Posterior vena cava (tissue), 2 donors: ENCODE measurements at places on chromosomes 1 and 21.
A peak's percentile ranks its signal among the peaks of the same experiment; 100 is the strongest.

DNA sequence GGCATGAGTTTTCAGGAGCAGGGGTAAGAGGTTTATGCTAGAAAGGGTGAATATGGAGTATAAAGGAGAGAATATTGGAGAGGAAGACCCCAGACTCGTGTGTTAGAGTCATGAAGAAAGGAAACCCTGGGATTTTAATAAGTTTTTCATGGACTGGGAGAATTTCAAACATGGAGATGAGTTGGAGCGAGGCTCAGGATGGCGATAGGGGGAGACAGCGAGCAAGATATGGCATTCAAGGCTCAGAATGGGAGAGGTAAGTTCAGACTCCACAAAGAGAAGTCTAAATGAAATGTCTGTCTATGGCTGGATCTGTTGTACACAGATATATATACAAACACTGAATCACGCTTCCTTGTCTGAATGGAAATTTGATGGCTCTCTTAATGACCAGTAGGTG, 92.5 kb downstream of the LRRC40 start:
- no peak for DNase-seq

GRCh38 chr21:37528150-37528937, 161.8 kb downstream of the DYRK1A start:
- no peak for DNase-seq

GRCh38 chr1:25031601-25031965, 101.5 kb upstream of the RUNX3 start:
- DNase-seq: no peak

GRCh38 chr1:226568077-226568831, 19.7 kb downstream of the STUM start:
- DNase-seq: peak; percentile 81

GRCh38 chr21:34274001-34274400, 89.8 kb upstream of the KCNE2 start:
- DNase-seq: no peak

DNA sequence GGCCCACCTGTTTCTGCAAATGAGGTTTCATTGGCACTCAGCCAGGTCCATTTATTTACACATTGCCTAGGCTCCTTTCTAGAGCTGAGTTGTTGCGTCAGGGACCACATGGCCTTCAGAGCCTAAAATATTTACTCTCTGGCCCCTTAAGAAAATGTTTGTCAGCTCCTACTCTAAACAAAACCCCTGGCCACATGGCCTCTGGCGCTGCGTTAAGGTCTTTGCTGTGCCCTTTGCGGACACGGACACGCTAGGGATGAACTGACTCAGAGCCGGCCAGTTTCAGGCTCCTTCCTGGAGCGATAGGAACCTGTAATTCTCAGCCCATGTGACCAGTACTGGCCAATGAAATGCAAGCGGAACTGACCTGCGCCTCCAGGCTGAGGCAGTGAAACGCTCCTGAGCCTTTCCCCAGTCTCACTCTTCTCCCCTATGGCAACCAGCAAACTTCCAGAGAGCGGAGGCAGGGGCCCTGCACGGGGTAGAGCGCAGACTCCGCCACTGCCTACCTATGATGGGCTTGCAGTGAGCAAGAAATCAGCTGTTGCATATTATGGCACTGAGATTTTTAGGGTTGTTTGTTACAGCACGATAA, 160.3 kb downstream of the ETS2 start:
- peak; percentile 41 for DNase-seq

GRCh38 chr1:28190337-28190979, 14.0 kb upstream of the PTAFR start:
- no peak for DNase-seq

DNA sequence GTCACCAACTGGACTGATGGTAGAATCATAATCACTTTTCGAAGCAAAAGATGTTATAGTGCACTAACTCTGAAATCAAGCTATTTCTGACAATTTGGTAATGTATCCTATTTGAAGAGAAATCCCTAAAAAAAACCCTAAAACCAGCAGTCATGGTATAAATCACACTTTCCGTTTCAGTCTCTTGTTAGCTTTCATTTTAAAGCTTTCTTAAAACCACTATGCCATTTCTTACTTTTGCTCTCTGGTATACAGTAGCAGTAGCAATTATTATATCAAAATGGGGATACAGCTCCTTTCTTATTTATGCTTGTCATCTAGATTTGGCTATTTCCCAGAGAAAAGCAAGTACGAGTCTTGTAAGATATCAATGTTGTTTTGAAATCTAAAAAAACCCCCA, 323.3 kb downstream of the KCTD3 start:
- no peak for DNase-seq

- DNase-seq: no peak
These were observed 48.7 kb downstream of the EIF2D start for GRCh38 chr1:206563367-206564207.

DNA sequence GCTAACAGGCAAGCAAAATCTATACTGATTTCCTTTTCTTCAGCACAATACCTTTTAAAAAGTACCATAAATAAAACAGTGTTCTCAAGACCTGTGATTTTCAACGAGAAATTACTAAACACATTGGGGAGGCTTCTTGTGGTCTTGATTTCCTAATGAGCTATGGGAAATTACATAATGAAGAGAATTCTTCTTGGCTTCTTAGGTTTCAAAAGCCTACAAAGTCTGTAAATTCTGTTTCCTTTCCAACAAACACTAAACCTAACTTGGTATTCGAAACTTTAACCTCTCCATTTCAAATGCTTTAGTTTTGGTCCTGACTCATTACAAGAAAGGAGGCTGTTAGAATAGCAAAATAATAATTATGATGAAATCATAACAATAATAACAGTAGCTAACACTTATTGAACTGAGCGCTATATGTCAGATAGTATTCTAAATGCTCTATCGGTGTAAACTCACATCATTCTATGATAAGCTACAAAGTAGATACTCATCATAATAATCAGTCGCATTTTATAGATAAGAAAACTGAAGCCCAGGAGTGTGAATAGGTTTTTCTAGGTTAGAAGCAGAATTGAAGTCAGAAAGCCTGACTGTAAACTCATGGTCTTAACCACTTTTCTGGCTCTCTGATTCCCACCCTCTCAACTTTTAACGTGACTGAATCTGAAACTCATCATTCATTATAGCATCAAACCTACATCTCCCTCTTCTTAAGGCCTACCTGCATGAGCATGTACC, 486.7 kb downstream of the SMYD3 start:
- no peak for DNase-seq

- no peak for DNase-seq
These were observed 529.8 kb upstream of the PRMT6 start for GRCh38 chr1:106526650-106527049.

GRCh38 chr1:23643736-23644554, 47.7 kb upstream of the RPL11 start:
- no peak for DNase-seq

DNA sequence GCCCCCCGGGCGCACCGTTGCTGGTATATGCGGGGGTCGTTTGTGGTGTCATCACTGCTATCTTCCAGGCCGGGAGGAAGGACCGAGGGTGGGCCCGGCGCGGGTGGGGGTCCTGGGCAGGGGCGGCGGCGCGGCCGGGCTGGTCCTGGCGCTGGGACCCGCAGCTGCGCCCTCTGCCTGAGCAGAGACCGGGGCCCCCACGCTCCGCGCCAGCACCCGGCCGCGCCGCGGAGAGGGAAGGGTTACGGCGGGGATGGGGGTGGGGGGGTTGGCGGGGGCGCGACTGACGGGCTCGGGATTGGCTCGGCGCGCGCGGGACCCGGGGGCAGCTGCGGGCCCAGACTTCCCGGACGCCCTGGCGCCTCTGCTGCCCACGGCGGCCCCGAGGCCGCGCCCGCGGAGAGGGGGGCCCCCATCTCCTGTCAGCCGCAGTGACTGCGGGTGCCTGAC, 13.8 kb upstream of the SAMD11 start:
- peak; percentile 70 for DNase-seq

- no peak for DNase-seq
These were observed 33.1 kb downstream of the SIPA1L2 start for GRCh38 chr1:232596666-232597303.

- DNase-seq: no peak
These were observed 64.9 kb upstream of the BARHL2 start for GRCh38 chr1:90782046-90782445.

DNA sequence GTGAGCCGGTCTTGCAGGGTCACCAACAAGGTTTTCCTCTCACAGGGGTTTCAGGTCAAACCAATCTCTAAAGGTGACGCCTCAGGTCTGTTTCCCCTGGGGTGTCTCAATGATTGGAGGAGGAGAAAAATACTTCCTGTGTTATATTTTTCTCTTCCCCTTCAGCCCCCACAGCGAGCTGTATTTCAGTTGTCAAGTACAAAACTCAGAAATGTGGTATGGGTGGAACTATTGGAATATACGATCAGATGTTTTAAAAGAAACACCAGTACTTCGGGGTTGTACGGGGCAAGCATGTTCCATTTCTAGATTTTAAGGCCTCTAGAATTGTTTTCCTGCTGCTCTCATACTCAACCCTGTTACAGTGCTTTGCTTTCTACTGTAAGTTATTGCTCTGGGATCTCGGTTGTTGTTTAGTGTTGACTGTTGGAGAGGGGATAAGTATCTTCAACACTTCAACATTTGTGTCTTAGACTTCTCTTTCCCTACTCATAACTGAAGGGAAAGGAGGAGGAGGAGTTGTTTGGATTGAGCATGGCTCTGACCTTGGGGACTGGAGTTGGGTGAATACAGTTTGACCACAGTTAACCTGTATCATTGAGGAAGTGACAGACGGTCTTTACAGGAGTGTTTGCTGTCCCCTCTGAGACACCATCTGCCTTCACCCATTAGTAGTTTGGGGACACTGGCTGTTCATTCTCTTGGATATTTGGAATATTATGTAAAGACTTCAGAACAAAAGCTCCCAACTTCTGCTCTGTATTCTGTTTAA, 2.0 kb downstream of the MAPKAPK2 start:
- DNase-seq: no peak

DNA sequence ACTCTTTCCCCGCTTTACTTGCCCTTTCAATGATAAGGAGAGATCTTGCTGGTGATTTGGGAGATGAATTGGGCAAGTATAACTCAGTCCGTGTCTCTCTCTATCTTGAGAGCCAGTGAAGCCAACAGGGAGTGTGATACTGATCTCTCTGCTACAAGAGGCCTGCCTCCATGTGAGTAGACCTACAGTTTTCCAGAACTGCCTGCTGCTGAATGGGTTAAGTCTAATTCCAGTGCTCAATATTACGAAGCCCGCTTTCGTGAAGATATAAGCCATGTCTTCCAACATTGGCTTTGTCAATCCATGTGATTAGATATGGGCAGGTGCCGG, 92.6 kb downstream of the ADCY10 start:
- no peak for DNase-seq

DNA sequence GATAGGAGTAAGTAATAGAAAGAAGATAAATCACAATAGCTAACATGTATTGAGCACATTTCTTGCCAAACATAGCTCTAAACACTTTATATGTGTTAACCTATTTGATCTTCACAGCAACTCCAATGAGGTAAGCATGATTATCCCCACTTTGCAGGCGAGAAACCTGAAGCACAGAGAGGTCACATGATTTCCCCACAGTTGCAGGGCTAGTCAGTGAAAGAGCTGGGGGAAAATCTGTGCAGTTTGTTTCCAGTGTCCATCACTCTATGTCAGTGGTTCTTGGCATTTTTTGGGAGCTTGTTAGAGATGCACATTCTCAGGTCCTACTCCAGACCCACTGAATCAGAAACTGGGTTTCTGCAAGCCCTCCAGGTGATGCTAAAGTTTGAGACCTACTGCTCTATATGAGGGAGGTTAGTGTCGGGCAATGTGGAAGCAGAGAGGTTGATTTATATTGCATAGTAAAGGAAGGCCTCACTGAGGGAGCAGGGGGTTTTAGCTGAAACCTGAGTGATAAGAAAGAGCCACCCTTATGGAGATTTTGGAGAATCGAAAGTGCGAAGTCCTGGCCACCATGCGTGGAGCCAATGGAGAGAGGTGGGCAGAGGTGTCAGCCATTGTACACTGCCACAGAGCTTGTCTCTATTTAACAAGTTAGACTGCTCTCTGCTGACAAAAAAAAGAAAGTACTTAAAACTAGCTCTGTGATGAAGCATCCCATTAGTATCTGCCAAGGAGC, 20.9 kb downstream of the MCOLN3 start:
- DNase-seq: no peak
